Activated CD4-positive, alpha-beta T cell treated with anti-CD3 and anti-CD28 coated beads, Interleukin-10, Interleukin-2, amounts not matched to agents 100 ng/mL and 50 ng/mL, durations not matched to agents 16 hours and 8 hours (primary cell): ENCODE measurements at places on chromosomes 4 and X.

- DNase-seq, result no peak
Measured at GRCh38 chrX:51955200-51955599, 61.8 kb downstream of the MAGED1 start.

- DNase-seq, result no peak
Measured at GRCh38 chr4:172270397-172270796, 457.2 kb downstream of the GALNTL6 start.

- DNase-seq, result no peak
Measured at GRCh38 chr4:8850074-8850829, 21.4 kb downstream of the HMX1 start.

GRCh38 chrX:78573630-78574029 lies 85.5 kb downstream of the RTL3 start:
- no peak for DNase-seq

DNA sequence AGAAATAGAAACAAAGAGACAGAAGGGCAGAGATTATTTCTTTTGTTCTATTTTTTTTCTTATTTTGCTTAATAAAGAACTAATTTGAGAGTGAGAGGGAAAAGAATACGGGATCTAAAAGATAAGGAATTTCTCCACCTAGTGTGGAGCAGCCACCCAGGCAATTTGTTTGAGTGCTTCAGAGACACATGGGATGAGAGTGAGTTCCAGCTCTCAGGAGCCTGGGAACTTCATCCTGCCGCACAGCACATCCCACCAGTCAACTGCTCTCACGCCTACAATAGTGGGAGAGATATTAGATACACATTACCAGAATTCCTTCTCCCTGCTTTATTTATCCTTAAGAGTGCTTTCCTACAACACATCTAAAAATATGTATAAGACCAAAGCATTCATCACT lies 946.4 kb downstream of the PDHA2 start:
- DNase-seq, result no peak

GRCh38 chr4:143961075-143961474 lies 55.7 kb upstream of the GYPE start:
- no peak for DNase-seq

DNA sequence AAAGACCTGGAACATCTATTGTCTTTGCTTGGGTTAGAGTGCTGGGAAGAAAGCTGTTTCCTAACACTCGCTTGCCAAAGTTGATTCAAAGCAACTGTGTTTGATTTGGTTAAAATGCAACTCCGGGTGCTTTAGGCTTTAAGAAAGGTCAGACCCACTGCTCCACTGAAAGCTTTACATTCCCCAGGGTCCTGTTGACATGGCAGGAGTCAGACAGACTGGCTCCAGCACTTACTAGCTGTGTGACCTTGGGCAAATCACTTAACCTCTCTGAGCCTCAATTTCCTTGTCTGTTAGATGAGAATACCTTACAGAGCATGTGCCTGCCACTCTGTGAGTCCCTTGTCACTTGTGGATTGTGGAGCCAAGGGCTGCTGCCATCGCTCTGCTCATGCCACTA lies 39.0 kb downstream of the DGKK start:
- DNase-seq, result no peak
